Activated CD4-positive, alpha-beta T cell treated with anti-CD3 and anti-CD28 coated beads, Interleukin-2, amount 50 U/mL, for 1 hour (primary cell): ENCODE measurements at places on chromosomes 12 and 14.

- DNase-seq = no peak
Measured at GRCh38 chr12:57514720-57515407, 5.5 kb downstream of the DDIT3 start.

GRCh38 chr12:104003596-104003995 is 37.9 kb downstream of the TDG start:
- no peak for DNase-seq

DNA sequence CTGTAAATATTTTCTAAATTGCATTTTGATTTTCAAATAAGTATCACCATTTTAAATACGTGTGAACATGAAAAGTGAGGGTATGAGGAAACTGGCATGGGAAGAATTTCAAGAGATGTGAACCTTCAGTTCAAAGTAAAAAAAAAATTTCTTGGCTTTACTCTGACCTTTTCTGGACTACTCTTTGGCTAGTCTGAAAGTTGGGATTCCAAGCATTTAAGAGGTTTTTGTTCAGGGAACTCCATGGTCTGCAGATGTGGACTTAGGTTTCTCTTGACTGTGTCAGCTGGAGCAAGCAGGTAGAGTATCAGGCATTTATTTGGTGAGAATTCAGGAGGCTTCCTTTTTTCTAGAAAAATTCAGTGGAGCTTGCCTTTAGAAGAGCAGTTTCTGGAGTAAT is 311.6 kb downstream of the LRIG3 start:
- DNase-seq = no peak

GRCh38 chr12:124548854-124549378 is 18.5 kb downstream of the NCOR2 start:
- no peak for DNase-seq
